ENCODE measurements at places on chromosomes 3 and 15. TPM values are rescaled to one million over a fixed set of nuclear protein-coding genes. Genes with fewer than 3 reads are reported as not detected.

Gene TCTA
- 26.7 TPM for total RNA-seq

Gene CCDC174
- total RNA-seq = 28.1 TPM

GRCh38 chr3:40461161-40461560 is 4.0 kb downstream of the RPL14 start:
- DNase-seq = no peak

Gene MED12L
- total RNA-seq = 0.25 TPM

Gene CPA3
- 21.5 TPM for total RNA-seq

Gene CAMK2N2
- total RNA-seq = not detected

DNA sequence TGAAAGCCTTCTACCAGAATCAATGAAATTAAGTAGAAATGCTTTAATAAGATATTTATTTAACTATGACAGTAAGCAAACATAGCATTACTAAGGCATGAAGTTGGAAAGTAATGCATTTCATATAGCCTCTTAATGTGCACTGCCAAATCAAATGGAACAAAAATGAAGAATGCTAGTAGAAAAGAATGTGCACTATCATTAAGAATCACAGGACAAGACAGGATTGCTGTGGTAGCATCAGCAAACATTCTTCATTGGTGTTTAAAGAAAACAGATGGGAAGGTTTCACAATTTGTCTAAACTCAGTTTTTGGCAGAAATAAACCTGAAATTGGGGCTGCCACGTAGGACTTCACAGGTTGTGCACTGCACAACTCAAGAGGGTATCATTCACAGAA is 168.9 kb downstream of the CNTN3 start:
- DNase-seq = no peak

DNA sequence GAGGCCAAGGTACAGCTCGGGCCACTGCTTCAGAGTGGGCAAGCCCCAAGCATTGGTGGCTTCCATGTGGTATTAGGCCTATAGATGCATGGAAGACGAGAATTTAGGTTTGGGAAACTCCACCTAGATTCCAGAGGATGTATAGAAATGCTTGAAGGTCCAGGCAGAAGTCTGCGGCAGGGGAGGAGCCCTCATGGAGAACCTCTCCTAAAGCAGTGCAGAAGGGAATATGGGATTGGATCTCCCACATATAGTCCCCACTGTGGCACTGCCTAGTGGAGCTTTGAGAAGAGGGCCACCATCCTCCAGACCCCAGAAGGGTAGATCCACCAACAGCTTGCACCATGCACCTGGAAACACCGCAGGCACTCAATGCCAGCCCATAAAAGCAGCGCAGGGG is 48.1 kb upstream of the XXYLT1 start:
- DNase-seq = no peak

Gene HCLS1
- 61.5 TPM for total RNA-seq

- no peak for DNase-seq
Observed at GRCh38 chr15:64851503-64851840, 9.8 kb downstream of the PLEKHO2 start.

Gene NOX5
- 0.56 TPM for total RNA-seq

DNA sequence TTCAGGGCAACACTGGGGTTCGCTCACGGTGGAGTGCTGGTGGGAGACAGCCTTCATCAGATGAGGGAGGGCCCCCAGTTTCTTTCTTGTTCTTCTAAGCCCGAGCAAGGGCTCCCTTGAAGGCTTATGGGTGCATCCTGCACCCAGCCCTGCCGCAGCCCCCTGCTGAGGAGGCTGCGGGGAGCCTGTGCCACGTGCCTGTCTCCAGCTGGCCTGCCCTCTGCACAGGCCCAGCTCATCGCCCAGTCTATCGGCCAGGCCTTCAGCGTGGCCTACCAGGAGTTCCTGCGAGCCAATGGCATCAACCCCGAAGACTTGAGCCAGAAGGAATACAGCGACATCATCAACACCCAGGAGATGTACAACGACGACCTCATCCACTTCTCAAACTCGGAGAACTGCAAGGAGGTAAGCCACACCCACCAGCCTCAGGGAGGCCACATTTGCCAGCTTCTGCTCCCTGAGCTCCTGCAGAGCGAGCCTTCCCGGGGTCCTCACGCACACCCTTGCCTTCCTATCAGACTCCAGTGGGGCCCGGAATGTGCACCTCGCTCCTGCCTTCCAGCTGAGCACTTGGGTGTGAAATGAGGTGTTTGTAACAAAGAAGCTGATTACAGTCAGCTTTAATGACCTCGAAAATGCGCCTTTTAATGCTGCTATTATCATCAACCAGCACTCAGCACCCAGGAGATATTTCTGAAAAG is 164.3 kb downstream of the NSMCE3 start:
- no peak for DNase-seq

DNA sequence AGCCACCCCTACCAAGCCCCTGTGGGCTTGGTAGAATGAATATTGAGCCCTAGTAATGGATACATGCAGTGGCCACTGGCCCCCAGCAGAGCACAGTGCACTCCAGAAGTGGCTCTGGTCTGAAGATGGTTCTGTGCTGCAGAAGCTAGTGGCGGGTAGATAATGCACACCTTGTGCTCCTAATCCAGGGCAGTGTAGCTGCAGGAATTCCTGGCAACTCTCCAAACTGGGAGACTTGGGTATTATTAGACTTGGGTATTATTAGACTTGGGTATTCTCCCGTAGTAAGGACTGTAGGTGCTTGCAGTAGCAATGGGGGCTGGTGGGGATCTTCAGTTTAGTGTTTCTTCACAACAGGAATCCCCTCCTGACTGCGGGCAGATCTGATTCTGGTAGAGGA is 34.7 kb downstream of the NUSAP1 start:
- DNase-seq = no peak

- DNase-seq = no peak
Observed at GRCh38 chr15:95698951-95699350, 631.5 kb upstream of the NR2F2 start.

- DNase-seq = no peak
Observed at GRCh38 chr3:132435911-132436425, 18.7 kb downstream of the DNAJC13 start.

- DNase-seq = no peak
Observed at GRCh38 chr3:45642731-45643152, 46.5 kb upstream of the SACM1L start.

Gene RASL12
- 4.6 TPM for total RNA-seq

Gene ACTC1
- total RNA-seq = 5.5 TPM

DNA sequence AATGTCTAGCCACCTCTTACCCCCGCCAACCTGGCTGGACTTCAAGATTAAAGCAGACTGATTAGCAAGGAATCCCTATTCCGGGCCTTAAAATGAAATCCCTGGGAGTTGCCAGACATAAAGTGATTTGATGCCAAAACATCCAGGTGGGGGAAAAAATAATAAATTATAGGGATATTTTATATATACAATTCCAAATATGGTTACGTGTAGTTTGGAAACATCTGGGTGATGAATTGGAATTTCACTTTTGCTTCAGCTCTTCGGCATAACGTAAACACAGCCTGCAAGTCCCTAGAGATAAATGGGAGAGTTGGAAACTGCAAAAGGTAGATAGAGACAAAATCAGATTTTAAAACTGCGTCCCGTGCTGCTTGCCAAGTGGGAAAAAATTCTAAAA is 545.5 kb upstream of the MDFIC2 start:
- no peak for DNase-seq

Data from omental fat pad (tissue), 4 donors.